ENCODE measurements at places on chromosomes 5 and 9.
A peak's percentile ranks its signal among the peaks of the same experiment; 100 is the strongest.

DNA sequence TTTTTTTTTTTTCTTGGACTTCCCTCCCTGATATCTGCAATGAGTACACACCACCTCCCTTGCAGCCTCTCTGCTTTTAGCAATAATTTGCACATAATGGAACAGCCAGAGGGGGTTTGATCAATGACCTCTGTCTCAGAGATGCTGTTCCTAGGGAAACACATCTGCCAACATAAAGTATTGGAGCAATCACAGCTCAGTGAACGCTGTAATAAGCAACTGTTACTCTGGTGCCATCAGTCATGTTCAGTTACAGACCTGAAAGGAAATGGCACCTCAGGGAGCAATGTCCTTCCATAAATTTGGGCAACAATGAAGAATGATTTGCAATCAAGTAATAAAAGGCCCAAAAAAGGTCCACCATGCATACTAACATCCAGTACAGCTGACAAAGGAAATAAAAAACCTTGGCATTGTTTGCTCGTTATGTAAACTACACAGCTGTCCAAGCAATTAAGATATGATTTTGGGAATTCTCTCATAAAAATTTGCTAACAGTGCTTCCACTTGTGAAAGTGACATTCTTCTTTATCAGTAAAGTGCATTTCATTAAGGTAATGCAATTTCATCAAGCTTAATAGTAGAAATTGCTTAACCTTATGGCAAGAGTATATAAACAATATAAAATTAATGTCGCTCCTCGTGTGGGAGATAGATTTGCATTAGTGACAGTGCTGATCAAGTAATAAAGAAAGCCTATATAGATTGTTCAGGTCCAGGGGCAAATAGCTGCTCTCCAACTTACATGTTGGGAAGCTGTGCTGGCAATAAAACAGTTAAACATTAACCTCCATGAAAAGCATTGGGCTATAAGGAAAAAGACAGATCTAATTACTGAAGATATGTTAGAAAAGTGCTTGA, 167.8 kb downstream of the RASEF start:
- no peak for DNase-seq

DNA sequence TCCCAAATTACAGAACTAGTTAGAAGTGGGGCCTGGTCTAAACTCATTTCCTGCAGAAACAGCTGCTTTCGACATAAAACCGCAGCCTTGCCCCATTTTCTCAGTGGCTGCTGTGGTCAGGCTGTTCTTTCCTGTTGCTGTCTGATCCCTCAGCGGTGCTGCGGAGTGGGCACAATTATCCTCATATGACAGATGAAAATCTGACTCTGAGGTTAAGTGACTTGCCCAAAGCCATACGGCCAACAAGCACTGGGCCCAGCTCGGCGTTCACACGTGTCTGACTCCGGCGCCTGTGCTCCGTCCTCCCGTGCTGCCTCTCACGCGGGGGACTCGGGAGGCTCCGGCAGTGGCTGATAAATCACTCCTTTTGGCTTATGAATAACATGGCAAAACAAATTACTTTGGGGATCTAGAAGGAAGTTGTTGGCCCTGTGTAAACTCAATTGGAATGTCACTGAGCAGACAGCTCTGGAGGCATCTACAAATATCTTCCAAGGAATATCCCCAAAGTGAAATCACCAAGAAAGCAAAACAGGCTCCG, 142.6 kb upstream of the LMX1B start:
- DNase-seq: peak; percentile 95

DNA sequence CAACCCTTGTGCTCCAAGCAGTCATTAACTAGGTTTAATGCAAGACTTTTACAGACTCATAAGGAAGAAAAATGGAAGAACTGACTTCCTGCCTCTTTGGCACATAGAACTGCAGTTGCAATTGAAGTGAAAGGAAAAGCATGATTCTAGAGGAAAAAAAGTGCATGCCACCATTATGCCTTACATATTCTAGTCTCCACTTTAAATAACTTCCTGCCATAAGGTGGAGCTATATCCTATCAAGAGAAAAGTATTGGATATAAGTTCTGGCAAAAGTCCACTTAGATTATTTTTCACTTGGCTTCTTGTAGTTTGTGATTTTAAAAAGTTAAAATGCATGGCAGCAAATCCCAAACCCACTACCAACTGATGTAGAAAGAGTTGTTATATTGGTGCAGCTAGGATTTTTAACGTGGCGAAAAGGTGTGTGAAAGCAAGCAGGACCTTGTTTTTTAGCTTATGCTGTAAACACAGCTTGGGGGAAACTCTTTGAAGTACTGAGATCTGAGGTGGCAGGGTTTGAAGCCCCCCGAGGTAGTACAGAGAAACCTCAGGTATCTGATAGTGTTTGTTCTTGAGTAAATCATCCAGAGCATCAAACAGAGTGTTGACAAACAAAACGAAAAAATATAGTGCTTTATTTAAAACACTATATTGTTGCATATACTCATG, 117.9 kb downstream of the ANXA1 start:
- DNase-seq: peak; percentile 46

DNA sequence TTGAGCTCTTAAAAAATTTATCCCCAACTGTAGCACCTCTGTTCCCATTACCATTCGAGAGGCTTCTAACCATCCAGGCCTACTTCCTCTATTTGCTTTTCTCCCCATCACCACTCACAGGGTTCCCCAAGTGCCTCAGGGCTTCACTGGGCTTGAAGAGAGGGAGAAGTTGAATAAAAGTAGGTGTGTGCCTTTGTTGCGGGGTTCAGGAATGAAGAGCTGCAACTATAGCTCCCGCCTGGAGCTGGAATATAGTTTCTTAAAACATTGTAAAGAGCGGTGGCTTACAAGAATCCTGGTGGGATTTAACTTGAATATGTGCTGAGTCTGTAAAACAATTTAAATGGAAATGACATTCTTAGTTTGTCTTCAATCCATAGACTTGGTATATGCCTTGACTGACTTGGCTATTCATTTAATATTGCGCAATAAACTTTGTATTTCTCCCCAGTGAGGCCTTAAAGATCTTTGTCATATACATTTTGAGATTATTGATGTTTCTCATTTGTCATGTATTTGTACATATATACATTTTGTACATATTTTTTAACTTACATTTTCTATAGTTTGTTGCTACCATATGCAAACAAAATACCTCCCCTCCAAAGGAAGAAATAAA, 7.2 kb downstream of the ENTREP1 start:
- no peak for DNase-seq

- DNase-seq: no peak
Measured at GRCh38 chr5:179439181-179439985, 94.1 kb upstream of the ADAMTS2 start.

DNA sequence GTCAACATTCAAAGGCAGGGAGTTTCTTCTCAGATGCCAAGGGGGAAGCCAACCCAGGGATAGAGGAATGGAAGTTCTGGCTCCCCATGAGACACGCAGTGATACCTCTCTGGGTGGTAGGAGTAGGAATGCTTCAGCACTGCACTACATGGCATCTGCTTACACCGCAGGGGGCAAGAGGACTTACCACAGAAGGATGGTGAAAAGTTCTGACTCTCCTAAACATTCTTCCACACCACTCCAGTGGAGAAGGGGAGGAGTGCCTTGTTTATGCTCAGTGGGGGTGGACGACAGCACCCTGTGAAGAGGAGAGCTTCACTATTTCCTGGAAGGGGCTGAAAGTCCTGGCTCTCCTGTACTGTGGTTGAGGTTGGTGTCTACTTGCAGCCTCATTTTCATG, 1011.3 kb upstream of the WWC1 start:
- no peak for DNase-seq

DNA sequence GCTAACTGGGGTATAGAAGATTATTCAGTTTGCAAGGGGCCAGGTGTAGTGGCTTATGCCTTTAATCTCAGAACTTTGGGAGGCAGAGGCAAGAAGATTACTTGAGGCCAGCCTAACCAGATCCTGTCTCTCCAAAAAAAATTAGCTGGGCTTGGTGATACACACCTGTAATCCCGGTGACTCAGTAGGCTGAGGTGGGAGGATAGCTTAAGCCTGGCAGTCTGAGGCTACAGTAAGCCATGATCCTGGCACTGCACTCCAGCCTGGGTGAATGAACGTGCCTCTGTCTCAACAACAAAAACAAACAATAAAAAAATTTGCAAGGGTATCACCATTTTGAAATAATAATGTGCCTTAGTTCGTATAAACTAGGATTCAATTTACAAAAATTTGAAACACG, 51.3 kb downstream of the BAAT start:
- DNase-seq: no peak

- DNase-seq: no peak
Measured at GRCh38 chr5:178301641-178302040, 69.0 kb upstream of the PHYKPL start.

GRCh38 chr9:76756941-76757673, 7.1 kb upstream of the PCA3 start:
- no peak for DNase-seq

DNA sequence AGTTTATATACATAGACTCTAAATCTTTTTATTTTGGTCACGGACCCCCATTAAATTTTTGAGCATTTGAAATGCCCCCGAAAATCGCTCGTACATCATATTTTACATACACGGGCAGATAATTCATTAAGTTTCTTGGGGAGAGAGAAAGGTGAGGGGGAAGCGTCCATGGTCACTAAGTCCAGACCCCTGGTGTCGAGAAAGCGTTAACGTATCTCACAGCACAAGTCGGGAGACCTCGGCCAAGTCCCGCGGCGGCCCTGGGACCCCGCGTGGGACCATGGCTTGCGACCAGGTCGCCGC, 794 bp downstream of the PTBP3 start:
- DNase-seq: no peak

DNA sequence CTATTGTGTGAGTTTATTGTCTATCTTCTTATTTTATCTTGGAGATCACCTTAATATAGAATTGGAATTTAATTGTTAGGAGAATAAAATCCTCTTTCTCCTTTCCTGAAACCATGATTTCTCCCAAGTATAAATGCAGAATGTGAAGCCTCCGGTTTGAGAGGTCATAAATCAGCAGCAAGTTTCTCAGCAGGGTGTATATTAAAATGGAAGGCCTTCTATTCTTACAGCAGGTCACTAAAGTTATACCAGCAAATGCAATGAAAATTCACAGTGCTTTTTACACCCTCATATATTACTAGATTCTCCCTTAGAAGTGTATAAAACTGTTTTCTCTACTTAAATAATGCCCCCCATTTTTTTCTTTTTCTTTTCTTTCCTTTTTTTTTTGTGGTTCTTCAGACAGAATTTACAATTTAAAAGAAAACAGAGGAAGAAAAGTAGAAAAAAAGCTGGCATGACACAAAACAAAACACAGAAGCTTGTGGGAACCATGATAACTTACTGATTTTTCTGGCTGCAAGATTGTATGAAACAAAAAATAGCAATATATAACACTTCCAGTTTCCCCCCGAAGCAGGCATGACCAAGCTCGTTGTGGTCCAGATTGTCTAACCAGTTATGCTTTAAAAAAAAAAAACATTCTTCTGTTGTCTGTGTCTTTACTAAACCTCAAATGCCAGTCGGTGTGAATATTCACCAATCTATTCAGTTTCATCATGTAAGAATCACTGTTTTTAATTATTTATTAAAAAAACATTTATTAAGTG, 211.2 kb downstream of the RAB3C start:
- no peak for DNase-seq

- DNase-seq: no peak
Measured at GRCh38 chr9:89731262-89732182, 126.7 kb downstream of the GADD45G start.

GRCh38 chr9:134566196-134566847, 75.3 kb upstream of the COL5A1 start:
- DNase-seq: no peak

GRCh38 chr5:172486451-172486850, 32.1 kb upstream of the SH3PXD2B start:
- no peak for DNase-seq

DNA sequence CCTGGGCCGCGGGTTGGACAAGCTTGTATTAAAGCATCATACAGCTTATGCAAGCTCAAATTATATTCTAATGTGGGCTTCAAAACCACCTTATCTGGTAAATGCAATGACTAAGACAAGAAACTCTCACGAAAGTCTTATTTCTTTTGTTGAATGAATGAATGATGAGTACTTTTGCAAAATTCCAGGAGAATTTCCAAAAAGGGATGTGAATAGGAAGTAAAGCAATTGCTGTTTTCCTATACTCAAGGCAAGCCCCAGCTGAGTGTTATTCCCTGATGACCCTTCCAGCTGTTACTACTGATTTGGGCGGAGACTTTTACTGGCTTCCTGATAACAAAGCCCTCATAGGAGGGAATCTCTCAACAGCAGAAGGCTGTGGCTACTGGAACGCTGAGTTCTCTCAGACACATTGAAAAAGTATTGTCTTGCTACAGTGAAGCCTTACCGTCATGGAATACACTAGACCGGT, 162.8 kb downstream of the SREK1 start:
- DNase-seq: no peak

DNA sequence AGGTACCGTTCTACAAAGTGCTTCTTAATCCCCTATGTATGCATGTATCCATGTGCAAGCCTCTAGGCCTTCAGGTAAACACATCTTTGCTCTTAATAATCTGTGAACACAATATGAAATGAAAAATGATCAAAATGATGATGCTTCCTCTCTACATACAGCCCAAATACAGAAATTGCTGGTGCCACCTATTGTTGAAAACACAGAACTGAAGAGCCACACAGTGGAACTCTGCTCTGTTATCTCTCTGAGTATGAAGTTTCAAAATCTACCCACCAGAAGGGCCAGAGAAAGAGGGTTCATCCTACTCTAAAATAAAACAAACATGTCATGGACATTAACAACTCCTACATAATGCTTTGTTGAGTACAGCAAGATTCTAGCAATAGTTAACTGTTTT, 71.3 kb downstream of the GLIS3 start:
- DNase-seq: no peak

DNA sequence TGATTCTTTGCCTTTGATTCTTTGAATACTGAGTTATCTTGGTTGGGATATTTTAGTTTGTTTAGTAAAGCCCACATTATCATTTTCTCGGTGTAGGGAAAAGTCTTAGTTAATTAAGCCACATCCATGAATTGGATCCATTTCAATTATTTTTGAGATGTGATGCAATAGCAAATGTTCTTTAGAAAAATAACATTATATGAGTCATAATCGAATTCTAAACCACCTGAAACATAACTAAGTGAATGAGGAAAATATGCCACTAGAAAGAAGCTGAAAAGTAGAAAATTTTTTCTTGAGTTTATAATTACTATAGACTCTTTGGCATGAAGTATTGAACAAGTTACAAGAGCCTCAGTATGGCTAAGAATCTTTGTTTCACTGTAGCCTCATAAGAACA, 17.5 kb upstream of the CCDC192 start:
- no peak for DNase-seq

DNA sequence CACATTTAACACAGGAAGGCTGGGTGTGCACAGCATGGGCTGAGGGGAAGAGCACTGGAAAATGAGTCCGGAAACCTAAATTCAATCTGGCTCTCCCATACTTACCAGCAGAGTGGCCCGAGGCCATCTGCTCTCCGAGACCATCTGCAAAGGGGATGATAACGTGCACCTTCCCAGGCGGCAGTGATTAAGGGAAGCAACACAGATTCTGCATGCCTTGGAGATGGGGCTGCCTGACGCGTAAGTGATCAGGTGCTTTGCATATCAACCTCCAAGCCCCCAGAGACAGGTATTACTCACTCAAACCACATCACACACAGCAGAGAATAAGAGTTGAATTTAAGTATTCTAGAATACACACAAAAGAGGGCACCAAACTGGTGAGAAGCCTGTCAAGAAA, 9.1 kb downstream of the EPB41L4B start:
- no peak for DNase-seq

GRCh38 chr5:74127381-74128320, 501.7 kb downstream of the ARHGEF28 start:
- no peak for DNase-seq

All from MM.1S (cell line).